Ureter (tissue), 1 donor: ENCODE measurements at places on chromosomes 7 and 10. TPM values are rescaled to one million over a fixed set of nuclear protein-coding genes. Genes with fewer than 3 reads are reported as not detected.

The RAPGEF5 gene
- total RNA-seq, result 56.9 TPM

The ZNF736 gene
- total RNA-seq, result 32.5 TPM

The ASB10 gene
- total RNA-seq, result not detected

The PNLIPRP3 gene
- total RNA-seq, result not detected

The OPN4 gene
- total RNA-seq, result not detected

The ATRNL1 gene
- 18.4 TPM for total RNA-seq

The CDK5 gene
- 5.5 TPM for total RNA-seq

The OR2A12 gene
- total RNA-seq, result not detected

The NET1 gene
- total RNA-seq, result 133 TPM

The ZPBP gene
- total RNA-seq, result 1.2 TPM

The CASTOR2 gene
- total RNA-seq, result 5.2 TPM

The PCLO gene
- 17.7 TPM for total RNA-seq

The GPR37 gene
- total RNA-seq, result 1.6 TPM

The MRLN gene
- total RNA-seq, result not detected

The ITIH5 gene
- total RNA-seq, result 25.5 TPM

The LIPM gene
- not detected for total RNA-seq

The CPN1 gene
- not detected for total RNA-seq

The MORN4 gene
- 12.9 TPM for total RNA-seq

The STRIP2 gene
- 0.52 TPM for total RNA-seq

The TNS3 gene
- 48.7 TPM for total RNA-seq

The IGFBP3 gene
- 445 TPM for total RNA-seq

The CPED1 gene
- total RNA-seq, result 61.4 TPM

The FGF8 gene
- total RNA-seq, result not detected

The LAMB4 gene
- total RNA-seq, result not detected

The CLDN3 gene
- 6.8 TPM for total RNA-seq

The CPA4 gene
- total RNA-seq, result not detected

The FFAR4 gene
- total RNA-seq, result 0.13 TPM

The ADARB2 gene
- total RNA-seq, result not detected

The TFEC gene
- 5.6 TPM for total RNA-seq

The SEC31B gene
- 16.0 TPM for total RNA-seq

The ADAM12 gene
- 12.3 TPM for total RNA-seq

The OR2A7 gene
- 10.8 TPM for total RNA-seq

The SPACDR gene
- total RNA-seq, result not detected

The PPP1R17 gene
- not detected for total RNA-seq

The AGBL3 gene
- 3.9 TPM for total RNA-seq

The FZD8 gene
- total RNA-seq, result 2.6 TPM

The JCAD gene
- 22.7 TPM for total RNA-seq

The PRSS2 gene
- total RNA-seq, result not detected
